Memory B cell (primary cell): ENCODE measurements at places on chromosomes 12 and 14.

DNA sequence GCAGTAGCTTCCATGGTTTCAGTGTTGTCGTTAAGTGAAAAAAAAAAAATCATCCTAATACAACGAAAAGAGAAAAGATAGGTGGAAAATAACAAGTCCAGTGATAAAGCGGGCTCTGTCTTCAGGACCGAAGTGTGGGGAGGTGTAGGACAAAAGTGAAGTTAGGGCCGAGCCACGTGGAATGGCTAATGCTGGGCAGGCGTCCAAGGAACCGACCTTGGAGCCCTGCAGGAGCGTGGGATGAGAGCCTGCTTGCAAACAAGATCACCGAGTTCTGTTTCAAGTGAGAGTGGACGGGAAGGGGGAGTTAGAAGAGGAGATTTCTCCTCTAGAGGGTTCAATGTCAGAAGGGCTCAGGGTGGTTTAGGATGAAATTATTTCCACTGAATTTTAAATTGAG is 22.2 kb downstream of the A2ML1 start:
- H3K36me3 ChIP-seq, result no peaks in the 10 kb centered on the region
- DNase-seq, result no peak
- H3K4me1 ChIP-seq, result peaks cover 2% of the 10 kb centered on the region
- peaks cover 11% of the 10 kb centered on the region for H3K27me3 ChIP-seq

DNA sequence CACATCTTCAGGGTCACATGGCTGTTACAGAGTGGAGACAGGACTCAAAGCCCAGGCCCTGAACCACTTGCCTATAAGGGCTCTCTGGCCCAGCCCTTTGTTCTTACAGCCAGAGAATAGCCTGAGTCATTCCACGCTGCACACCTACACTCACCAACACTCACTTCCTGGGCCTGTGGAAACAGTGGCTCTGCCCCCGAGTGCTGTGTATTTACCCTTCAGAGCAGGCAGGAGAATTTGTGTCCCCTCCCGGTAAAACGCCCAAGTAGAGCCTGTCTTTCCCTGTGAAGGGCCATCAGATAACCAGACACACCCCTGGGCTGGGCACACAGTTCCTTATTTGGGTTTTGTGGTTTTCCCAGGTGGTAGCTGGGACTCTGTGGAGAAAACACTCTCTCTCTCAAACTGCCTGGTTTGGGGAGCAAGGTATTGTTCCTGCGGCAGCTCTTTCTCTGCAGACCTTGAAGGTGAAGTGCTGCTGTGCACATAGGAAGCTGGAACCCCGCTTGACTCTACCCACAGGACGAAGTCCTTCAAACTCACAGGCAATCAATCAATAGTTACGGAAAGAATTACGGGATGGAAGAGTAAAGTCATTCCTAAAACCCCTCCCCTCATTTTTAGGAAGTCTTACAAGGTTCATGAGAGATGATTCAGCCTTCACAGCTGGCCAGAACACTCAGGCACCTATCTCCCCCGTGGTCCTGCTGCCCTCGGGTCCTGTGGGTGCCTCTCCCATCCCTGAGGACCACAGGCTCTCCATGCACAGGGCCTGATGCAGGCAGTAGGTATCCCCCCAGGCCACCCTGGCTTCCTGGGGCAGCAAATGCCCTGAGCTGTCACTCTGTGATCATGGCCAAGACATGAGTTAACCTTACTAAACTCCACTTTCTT is 20.3 kb downstream of the FIGNL2 start:
- H3K4me1 ChIP-seq, result peaks cover 19% of the 10 kb centered on the region
- no peak overlapping the region for H3K4me3 ChIP-seq
- no peaks in the 10 kb centered on the region for H3K36me3 ChIP-seq
- H3K27ac ChIP-seq, result no peak overlapping the region

GRCh38 chr12:104482113-104482512 is 25.4 kb downstream of the CHST11 start:
- peak overlapping the region; percentile 77 for H3K27ac ChIP-seq
- no peaks in the 10 kb centered on the region for H3K27me3 ChIP-seq
- H3K4me3 ChIP-seq, result peak overlapping the region; percentile 56
- H3K36me3 ChIP-seq, result peaks cover 15% of the 10 kb centered on the region
- peaks cover 85% of the 10 kb centered on the region for H3K4me1 ChIP-seq

- H3K27ac ChIP-seq, result no peak overlapping the region
- DNase-seq, result no peak
- H3K4me1 ChIP-seq, result no peaks in the 10 kb centered on the region
- no peaks in the 10 kb centered on the region for H3K36me3 ChIP-seq
- no peaks in the 10 kb centered on the region for H3K27me3 ChIP-seq
Measured at GRCh38 chr12:85733221-85733840, 102.9 kb downstream of the RASSF9 start.

- DNase-seq, result peak; percentile 56
- H3K27ac ChIP-seq, result no peak overlapping the region
- H3K4me3 ChIP-seq, result no peak overlapping the region
Measured at GRCh38 chr14:104639885-104640548, 35.4 kb upstream of the TMEM179 start.

- no peak for DNase-seq
- no peaks in the 10 kb centered on the region for H3K27me3 ChIP-seq
- no peak overlapping the region for H3K27ac ChIP-seq
- H3K36me3 ChIP-seq, result no peaks in the 10 kb centered on the region
- no peaks in the 10 kb centered on the region for H3K4me1 ChIP-seq
- no peak overlapping the region for H3K4me3 ChIP-seq
Measured at GRCh38 chr12:88842314-88842713, 262.0 kb upstream of the KITLG start.

DNA sequence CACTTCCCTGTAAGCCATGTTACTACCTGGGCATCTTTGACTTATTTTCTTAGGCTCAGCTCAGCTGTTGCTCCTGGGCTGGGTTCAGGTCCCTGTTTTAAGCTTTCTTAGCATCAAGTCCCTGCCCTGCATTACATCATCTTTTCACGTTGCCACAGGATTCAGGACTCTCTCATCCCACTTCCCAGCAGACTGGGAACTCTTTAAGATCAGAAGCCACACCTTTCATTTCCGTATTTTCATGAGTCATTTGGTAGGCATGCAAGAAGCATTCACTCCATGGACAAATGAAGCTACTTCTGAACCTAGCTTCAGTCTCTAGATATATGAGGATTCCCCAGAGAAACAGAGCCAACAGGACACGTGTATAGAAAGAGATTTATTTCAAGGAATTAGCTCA is 726.8 kb downstream of the VRK1 start:
- DNase-seq, result no peak
- no peak overlapping the region for H3K4me3 ChIP-seq
- H3K27me3 ChIP-seq, result no peaks in the 10 kb centered on the region
- H3K36me3 ChIP-seq, result no peaks in the 10 kb centered on the region

GRCh38 chr12:122310626-122311333 is 44.5 kb upstream of the VPS33A start:
- H3K4me3 ChIP-seq, result no peak overlapping the region
- DNase-seq, result no peak
- no peak overlapping the region for H3K27ac ChIP-seq
- H3K27me3 ChIP-seq, result no peaks in the 10 kb centered on the region

DNA sequence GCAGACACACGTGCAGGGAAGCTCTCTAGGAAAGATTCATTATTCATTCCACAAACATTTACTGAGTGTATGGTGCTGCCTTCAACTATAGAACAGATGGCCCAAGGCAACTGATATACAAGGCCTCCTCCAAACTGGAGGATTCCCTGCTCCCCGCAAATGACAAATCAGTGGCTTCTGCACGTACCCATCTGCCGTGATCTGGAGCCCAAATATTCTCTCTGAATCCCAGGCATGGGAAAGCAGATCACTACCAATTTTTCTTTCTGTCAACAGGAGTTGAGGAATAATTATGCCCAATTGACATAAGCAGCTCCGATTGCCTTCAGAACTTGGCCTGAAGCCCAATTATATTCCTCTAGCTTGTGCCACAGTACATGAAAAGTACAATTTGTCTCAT is 174.2 kb upstream of the CCDC196 start:
- peaks cover 3% of the 10 kb centered on the region for H3K36me3 ChIP-seq
- peaks cover 2% of the 10 kb centered on the region for H3K27me3 ChIP-seq
- H3K27ac ChIP-seq, result no peak overlapping the region
- DNase-seq, result no peak
- H3K4me1 ChIP-seq, result no peaks in the 10 kb centered on the region
- no peak overlapping the region for H3K4me3 ChIP-seq

- peaks cover 1% of the 10 kb centered on the region for H3K27me3 ChIP-seq
- H3K27ac ChIP-seq, result peak overlapping the region; percentile 30
- H3K36me3 ChIP-seq, result no peaks in the 10 kb centered on the region
- H3K4me3 ChIP-seq, result peak overlapping the region; percentile 0
Measured at GRCh38 chr12:49200919-49201594, 12.2 kb upstream of the TUBA1A start.

DNA sequence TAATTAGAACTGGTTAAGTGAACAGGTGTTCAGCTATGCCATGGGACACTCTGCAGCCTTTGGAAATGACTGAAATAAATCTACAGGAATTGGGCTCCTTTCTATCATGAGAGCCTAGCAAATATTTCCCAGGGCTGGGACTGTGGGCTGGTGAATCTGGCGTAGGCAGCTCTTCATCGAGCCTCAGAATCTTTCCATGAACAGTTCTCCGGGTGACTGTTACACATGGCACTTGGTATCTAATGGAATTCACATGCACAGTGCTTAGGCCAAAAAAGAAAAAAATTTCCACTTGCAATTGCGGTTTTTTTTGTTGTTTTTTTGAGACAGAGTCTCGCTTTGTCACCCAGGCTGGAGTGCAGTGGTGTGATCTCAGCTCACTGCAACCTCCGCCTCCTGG is 32.1 kb downstream of the PRKAB1 start:
- no peaks in the 10 kb centered on the region for H3K27me3 ChIP-seq
- H3K27ac ChIP-seq, result no peak overlapping the region
- H3K4me1 ChIP-seq, result no peaks in the 10 kb centered on the region
- no peak overlapping the region for H3K4me3 ChIP-seq
- H3K36me3 ChIP-seq, result peaks cover 2% of the 10 kb centered on the region
- DNase-seq, result no peak

DNA sequence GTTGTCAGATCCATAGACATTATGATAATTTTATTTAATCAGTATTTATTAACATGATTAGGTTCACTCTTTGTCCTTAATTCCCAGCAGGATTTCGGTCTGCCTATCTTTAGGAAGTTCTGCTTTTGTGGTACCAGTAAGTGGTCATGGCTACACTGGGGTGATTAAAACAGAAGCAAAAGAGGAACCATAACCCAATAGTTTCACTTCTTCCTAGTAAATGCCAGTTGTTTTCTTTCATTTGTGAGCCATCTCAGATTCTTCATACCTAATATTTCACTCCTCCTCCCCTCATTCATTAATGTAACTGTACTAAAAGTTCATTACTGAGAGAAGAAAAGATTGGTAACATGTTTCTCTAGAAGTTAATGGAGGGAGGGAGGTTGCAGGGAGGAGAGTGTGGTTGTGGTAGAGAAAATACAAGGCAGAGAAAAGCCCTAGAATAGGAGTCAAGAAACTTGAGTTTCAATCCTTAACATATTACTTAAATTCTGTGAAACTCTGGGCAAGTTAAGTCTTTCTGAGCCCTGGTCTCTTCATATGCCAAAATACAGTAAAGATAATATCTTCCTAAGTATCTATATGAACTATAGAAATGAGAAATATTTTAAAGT is 101.2 kb downstream of the PEBP1 start:
- peaks cover 24% of the 10 kb centered on the region for H3K4me1 ChIP-seq
- no peaks in the 10 kb centered on the region for H3K27me3 ChIP-seq
- DNase-seq, result peak; percentile 38
- H3K27ac ChIP-seq, result peak overlapping the region; percentile 83
- H3K4me3 ChIP-seq, result peak overlapping the region; percentile 64

DNA sequence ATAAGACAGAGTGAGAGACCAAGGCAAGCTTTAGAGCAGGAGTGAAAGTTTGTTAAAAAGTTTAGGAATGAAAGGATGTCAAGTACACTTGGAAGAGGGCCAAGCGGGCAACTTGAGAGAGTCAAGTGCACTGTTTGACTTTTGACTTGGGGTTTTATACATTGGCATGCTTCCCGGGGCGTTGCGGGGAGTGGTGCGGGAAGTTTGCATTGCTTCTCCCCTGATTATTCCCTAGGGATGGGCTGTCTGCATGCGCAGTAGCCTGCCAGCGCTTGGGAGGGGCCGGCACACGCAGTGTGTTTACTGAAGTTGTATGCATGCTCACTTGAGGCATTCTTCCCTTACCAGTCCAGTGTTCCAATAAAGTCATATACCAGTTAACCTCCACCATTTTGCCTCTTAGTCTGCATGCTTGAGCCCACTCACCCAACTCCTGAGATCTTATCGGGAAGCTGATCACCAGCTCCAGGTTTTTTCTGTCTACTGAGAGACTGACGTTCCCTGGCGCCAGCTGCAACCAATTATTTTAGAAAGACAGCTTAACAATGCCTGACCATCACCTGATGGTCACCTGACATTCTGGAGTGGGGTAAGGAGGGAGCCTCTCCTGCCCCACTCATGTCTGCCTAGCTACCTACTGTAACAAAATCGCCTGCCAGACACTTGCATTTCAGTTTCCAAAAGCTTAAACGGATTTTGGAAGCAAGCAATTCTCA is 53.2 kb downstream of the DACT1 start:
- H3K36me3 ChIP-seq, result no peaks in the 10 kb centered on the region
- H3K27ac ChIP-seq, result no peak overlapping the region
- peaks cover 2% of the 10 kb centered on the region for H3K27me3 ChIP-seq
- H3K4me1 ChIP-seq, result no peaks in the 10 kb centered on the region
- DNase-seq, result no peak

- peaks cover 2% of the 10 kb centered on the region for H3K27me3 ChIP-seq
- no peaks in the 10 kb centered on the region for H3K36me3 ChIP-seq
- no peak for DNase-seq
- H3K27ac ChIP-seq, result no peak overlapping the region
- peaks cover 6% of the 10 kb centered on the region for H3K4me1 ChIP-seq
- no peak overlapping the region for H3K4me3 ChIP-seq
Measured at GRCh38 chr12:63915105-63915800, 70.8 kb downstream of the SRGAP1 start.

GRCh38 chr12:125330645-125331341 is 265.6 kb downstream of the AACS start:
- no peak overlapping the region for H3K4me3 ChIP-seq
- peak; percentile 60 for DNase-seq
- H3K4me1 ChIP-seq, result peaks cover 2% of the 10 kb centered on the region

DNA sequence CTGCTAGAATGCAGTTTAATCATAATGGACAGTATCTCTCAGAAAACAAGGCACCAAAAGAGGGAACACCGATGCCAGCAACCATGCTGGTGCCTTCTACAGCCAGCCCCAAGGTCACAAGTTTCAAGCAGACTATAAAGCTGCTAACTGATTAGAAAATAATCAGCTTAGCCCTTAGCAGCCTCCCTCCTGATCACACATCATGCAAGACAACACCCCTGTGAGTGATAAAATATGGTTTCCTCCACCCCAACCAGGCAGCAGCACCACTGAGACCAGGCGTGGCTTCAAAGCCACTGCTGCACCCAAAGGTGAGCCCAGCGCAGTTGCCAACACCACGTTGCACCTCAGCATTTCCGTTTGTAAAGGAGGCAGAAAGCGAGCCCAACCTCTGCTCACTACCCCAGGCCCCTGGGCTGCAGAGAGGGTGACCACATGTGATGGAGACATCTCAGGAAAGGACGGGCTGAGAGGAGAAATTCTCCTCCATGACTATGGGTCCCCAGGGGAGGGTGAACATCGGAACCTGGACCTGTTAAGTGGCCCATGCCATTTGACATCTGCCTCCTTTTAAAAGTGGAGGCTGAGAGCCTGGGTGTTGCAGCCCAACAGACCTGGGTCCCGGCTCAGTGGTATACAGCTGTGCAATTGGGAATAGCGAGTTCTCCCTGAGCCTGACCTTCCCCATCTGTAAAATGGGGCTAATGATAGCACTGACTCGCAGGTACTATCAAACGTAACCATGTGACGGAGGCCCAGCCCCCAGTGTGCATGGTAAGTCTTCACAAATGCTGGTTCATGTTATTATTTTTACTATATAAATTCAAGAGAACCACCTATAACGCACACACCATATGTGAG is 11.5 kb downstream of the ZFP36L1 start:
- H3K27ac ChIP-seq, result no peak overlapping the region
- peaks cover 22% of the 10 kb centered on the region for H3K4me1 ChIP-seq
- H3K4me3 ChIP-seq, result no peak overlapping the region
- no peak for DNase-seq
- H3K27me3 ChIP-seq, result no peaks in the 10 kb centered on the region
- no peaks in the 10 kb centered on the region for H3K36me3 ChIP-seq
